NCI-H187 treated with DMSO at 0.1 percent for 48 hours (cell line): ENCODE measurements at places on chromosomes 7 and 10.

DNA sequence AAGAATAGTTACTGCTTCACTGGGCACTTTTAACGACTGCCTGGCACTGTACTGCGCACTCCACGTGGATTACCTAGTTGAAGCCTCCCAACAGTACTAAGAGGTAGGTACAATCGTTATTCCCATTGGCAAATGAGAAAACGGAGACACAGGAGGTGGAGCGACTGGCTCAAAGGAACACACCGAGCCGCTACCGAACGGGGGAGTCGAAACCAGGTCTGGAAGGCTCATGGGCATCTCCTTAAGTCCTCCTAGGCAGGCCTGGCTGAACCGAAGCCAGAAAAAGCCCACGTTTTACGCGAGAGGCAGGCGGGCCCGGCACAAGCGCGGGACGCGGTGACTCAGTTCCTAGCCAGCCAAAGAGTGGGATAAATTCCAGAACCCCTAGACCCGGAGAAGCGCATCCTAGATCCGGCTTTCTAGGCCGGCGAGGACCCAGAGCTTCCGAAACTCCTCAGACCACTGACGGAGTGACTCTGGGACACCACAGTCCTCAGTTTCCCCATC lies 472 bp downstream of the PDAP1 start:
- DNase-seq = no peak

DNA sequence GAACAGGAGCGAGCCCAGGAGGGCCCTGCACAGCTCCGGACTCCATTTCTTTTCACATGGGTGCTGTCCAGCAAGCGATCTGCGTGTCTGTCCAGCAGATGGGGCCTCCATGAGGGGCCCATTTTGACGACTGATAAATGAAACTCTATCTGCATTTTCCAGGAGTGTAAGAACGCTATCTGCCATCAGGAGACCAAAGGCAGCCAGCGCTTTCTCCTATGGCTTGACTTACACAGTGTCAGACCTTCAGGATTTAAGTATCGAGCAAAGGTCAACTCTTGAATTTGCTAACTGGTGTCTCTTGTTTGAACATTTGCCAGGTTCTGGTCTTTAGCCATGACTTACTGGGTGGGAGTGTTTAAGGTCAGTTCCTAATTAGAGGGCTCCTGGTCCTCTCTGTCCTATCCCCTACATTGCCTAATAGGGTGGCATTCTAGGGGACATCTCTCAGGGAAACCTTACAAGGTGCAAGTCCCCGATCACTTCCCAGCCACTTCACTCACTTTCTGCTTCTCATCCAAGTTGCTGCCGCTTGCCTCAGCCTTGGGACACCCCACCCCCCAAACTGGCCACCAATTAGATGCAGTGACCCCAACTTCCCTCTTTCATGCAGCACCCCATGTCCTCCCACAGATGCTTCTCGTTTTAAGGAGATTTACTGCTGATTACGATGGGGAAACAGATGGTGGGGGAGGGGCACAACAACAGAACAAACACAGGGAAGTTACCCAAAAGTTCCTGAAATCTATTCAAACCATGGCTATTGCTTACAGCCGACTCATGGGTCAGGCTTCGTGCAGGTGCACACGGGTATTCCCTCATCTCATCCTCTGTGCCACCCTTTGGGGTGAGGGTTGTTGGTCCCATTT lies 20.0 kb downstream of the VSIR start:
- DNase-seq = no peak

DNA sequence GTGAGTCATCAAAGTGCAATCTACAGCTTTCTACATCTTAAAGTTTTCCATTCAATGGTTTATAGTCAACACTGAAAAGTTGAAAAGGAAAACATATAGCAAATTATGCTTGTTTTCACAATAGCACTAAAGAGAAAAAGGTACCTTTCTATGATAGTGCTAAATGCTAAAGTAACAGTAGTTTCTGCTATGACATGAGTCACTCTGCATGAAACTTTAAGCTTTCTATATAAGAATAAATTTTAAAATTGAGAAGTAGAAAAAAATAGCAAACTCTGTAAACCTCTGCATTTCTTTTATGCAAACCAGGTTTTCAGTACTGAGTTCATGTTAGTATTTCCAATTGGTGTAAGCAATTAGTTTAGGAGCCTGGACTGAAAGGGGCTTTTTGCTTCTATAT lies 31.2 kb upstream of the TMEM168 start:
- DNase-seq = no peak

DNA sequence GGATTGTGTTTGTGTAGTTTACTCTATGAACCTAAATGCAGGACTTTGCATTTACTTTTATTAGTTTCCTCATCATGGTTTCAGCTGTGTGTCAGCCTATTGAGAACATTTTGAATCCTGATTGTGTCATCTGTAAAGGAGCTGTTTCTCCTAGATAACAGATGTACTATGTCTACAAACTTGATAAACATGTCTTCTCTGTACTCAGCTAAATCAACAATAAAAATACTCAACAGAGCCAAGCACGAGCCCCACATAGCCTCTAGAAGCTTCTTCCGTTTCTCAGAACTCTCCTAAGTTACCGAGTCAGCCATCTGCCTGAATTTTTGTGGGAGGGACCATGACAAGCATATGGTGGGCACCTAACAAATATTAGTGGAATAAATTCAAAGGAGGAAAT lies 234.7 kb downstream of the SKAP2 start:
- DNase-seq = no peak

DNA sequence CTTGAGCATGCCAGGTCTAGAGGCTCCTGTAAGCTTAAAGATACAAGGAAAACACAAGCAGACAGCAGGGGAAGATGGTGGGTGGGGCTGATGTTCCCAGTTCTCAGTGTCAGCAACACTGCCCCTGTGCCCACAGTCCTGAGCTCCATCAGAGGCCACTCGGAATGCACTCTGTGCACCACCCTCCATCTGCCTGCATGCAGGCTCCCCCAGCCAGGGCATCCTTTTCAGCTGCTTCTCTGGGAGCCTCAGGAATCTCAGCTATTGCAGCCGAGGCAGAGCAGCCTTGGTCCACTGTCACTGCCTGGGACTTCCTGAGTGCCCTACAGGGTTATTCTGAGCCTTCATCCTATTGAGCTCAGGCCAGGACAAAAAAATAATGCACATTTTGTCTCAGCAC lies 22.2 kb downstream of the LBX1 start:
- DNase-seq = no peak

DNA sequence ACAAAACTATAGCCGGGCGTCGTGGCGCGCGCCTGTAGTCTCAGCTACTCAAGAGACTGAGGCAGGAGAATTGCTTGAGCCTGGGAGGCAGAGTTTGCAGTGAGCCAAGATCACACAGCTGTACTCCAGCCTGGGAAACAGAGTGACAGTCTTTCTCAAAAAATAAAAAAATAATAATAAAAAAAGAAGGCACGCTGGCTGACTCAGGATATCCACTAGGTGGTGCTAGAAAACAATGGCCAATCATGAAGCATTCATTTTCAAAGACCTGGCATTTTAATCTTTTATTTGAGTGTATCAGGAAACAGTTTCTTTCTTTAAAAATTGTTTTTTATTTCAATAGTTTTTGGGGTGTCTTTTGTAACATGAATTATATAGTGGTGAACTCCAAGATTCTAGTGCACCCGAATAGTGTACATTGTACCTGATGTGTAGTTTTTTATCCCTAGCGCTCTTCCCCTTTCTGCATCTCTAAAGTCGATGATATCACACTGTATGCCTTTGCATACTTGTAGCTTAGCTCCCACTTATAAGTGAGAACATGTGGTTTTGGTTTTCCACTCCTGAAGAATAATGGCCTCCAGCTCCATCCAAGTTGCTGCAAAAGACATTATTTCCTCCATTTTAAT lies 88.6 kb downstream of the LYZL1 start:
- no peak for DNase-seq

DNA sequence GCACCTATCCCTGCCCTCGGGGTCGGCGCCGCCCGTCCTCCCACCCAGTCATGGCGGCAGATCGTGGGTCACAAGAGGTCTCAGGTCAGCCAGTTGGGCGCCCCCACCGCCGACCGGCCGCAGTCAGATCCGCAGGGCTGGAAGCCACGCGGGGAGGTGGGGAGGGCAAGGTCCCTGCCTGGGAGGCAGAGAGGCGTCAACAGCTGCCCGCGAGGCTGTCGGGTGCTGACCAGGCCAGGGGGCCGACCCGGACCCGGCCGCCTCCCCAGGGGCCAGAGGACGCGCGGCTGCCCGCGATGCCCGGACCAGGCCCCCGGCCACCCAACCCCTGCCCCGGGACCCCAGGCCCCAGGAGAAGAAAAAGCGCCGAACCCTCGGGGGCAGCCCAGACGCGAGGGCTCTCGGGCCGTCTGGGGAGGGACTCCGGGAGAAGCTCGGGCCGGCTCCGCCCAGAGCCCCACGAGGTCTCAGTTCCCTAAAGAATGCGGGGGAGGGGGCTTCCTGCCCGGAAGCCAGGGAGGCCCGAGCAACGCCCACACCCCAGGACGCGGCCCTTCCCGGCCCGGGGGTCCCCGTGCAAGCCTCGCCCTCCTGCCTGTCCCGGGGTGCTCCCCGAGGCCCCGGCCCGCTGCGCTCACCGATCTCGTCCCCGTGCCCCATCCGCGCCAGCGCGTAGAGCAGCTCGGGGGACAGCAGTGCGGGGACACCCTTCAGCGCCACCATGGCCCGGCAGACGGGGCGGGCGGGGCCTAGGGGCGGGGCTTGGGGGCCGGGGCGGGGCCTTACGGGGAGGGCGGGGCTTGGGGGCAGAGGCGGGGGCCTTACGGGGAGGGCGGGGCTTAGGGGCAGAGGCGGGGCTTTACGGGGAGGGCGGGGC lies at the start of gene FUOM:
Gene FUOM (minus strand): TSS at position 735 of the 877 bp plus-strand sequence. CDS start 12 bp downstream, at position 723.
- DNase-seq = no peak

DNA sequence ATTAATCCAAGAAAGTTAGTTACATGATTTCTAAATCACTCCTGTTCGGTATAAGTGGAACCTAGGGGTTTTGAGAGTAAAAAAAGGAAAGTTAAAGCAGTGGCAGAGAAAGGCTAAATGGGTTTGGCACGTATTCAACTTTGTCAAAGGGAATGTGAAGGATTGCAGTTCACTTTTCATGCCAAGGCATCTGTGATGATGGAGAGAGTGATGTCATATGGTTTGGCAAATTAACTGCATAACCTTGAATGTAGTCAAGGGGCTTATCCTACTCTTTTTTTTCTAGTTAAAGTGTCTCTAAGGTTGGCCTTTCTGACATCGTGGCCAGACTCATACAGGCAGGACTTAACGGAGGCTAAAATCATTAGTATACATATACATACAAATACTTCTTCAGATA lies 277.8 kb downstream of the EXOC4 start:
- DNase-seq = no peak

GRCh38 chr7:14085901-14086300 lies 96.4 kb upstream of the ETV1 start:
- no peak for DNase-seq

GRCh38 chr10:132811891-132812481 lies 26.0 kb upstream of the NKX6-2 start:
- DNase-seq = no peak

- no peak for DNase-seq
Measured at GRCh38 chr10:1199897-1200721, 143.9 kb downstream of the WDR37 start.

GRCh38 chr10:61896854-61897661 lies 4.4 kb upstream of the ARID5B start:
- no peak for DNase-seq

DNA sequence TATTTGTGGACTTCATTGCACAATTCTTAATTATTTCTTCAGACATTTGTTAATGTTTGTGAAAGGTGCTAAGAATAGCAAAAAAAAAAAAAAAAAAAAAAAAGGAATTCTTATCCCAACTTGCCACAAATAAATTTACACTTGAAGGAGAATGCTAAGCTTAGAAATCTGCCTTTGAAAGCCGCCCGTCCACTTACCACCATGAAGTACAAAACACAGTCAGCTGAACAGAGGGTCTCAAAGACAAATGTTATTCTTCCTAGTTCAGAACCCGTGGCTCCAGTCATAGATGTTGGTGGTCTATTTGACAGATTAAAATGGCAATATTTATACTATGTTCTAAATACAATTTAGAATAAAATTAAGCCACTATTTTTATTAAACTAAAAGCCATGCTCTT lies 141.2 kb downstream of the ELAPOR2 start:
- no peak for DNase-seq

GRCh38 chr7:134359787-134360432 lies 43.2 kb upstream of the SLC35B4 start:
- DNase-seq = no peak

- no peak for DNase-seq
Measured at GRCh38 chr7:128933180-128933891, 4.4 kb upstream of the IRF5 start.

DNA sequence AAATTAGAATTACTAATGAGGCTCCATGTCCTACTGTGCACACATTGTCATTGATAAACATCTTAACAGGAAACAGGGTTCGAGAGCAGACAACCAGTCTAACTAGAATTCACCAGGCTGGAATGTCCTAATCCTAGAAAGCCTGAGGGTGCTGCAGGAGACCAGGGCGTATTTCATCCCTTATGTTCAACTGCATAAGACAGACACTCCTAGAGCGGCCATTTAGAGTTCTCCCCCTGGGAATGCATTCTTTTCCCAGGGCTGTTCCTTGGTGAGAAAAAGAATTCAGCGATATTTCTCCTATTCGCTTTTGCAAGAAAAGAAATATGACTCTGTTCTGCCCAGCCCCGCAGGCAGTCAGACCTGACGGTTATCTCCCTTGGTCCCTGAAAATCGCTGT lies 486.0 kb downstream of the REEP3 start:
- DNase-seq = no peak

DNA sequence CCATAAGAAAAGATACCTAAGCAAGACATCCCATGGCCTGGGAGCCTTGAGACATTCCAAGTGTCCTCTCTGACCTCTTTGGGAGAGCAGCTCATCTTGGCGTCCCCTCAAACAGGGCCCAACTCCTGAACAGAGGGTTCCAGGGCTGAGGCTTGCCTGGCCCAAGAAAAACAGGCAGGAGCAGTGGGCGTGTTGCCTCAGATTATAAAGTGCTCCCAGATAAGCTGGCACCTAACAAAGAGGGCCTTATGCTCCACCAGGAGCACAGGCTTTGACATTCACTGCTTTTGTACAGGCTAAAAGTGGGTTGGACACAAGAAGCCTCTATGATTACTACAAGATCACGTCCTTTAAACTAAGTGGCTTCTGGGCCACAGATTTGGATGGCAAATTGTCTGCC lies 193.1 kb downstream of the FGFR2 start:
- no peak for DNase-seq

- DNase-seq = no peak
Measured at GRCh38 chr7:70700055-70700940, 431.6 kb upstream of the GALNT17 start.

DNA sequence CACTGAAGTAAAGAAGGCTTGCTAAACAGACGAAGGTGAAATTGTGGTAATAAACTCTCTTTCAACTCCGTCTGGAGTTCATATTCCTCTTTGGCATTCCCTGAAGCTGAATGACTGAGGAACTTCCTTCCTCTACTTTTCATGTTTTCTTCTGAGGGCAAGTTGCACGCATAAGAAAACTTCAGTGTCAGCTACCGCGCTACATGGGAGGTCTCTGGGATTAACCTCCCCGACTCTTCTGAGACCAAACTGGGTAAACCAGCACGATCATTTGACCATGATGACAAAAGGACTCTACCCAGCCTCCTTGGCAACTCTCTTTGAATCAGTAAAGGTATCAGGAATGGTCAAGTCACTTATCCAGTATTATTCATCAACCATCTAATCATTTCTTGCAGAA lies 44.7 kb downstream of the RHOBTB1 start:
- DNase-seq = no peak
